ENCODE measurements at places on chromosomes 3 and 15.

DNA sequence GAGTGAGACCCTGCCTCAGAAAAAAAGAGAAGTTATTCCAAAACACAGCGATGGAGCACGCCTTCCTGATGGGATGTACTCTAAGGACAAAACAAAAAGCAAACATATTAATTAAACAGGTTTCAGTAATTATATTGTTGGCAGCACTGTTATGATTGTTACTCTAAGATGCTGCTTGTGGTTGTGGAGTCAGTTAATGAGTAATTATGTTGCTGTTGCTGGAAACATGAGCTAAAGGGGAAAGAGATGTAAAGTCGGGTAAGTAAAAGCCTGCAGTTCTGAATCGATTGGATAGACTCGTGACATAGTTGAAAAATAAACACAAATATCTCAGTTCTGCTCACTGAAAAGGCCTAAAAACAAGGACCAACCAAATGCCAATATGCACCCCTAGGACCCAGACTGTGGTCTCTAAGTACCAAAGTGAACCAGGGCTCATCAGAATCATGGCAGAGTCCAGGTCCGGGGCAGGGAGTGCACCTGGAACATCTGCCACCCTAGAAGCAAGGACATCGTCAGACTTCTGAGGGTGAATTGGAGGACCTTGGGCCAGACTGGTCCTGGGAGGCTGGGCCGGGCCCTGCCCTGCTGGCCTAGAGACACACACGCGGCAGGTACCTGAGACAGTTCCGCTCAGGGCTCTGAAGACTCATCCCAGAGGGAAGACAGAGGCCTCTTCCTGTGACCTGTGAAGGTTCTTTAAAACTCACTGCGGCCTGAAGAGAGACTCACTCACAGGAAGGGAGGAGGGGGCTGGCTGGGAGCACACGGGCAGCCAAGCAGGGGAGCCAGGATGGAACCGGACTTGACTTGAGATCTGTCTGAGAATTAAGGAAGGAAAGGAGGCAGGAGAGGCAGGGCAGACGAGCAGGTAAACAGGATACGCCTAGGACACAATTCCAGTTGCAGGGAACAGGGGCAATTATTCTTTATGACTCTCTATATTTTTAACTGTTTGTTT is 140.5 kb downstream of the LRRK1 start:
- no peak for DNase-seq

GRCh38 chr15:86865920-86866319 is 786.2 kb downstream of the AGBL1 start:
- DNase-seq: no peak

GRCh38 chr15:70573121-70573850 is 190.1 kb downstream of the UACA start:
- no peak for DNase-seq

GRCh38 chr15:68578980-68579935 is at the start of gene CORO2B:
TSS of gene CORO2B (plus strand) at chr15:68578993. CDS start at chr15:68579263, 270 bp downstream.
- no peak for DNase-seq

DNA sequence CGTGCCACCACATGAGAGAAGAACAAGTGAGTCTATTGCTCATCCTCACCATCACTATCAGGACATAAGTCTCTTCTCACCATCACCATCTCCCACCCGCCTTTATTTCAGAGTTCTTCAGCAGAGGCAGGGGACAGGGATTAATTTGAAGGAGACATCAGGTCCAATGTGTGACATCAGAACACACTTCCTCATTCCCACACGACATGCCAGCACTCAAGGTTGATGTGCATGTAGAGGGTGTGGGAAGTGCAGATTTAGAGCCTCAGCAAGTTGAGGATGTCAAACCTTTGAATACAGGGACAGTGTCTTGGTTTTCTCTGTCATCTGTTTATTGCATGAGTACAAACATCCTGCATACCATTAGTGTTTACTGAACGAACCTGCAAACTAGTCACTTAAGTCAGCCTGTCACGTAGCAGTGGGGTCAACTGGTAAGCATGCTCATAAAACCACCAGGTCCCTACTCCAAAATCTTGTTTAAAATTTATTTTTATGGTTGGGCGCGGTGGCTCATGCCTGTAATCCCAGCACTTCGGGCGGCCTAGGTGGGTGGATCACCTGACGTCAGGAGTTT is 104.4 kb downstream of the MYLK start:
- DNase-seq: no peak

DNA sequence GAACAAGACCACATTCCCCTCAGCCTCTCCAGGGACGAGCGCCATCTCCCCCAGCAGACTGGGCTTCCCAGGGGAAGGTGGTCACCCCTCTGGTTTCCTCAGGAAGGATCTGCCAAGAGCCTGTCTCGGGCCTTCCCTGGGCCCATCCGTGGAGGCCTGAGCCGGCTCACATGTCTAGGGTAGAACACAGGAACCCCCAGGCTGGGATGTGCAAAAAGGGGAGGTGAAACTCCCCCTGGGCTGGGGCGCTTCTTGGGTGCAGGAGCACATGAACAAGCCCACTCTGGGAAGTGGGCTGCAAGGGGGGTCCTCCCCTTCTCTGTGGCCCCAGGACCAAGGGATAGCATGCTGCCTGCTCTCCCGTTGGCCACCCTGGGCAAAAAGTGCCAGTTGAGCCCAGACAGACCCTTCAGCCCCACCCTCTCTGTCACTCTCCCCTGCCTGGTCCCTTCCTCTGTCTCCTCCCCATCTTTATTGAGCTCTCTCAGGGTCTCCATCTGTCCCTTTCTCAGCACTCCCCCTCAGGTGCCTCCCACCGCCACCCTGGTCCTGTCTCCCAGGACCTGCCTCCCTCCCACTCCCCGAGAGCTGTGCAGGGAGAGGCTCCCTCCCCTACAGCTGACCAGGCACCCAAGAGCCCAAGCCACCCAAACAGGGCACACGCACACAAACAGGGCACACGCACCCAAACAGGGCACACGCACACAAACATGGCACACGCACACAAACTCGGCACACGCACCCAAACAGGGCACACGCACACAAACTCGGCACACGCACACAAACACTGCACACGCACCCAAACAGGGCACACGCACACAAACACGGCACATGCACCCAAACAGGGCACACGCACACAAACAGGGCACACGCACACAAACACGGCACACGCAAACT is 864 bp downstream of the SEMA3G start:
- DNase-seq: no peak

DNA sequence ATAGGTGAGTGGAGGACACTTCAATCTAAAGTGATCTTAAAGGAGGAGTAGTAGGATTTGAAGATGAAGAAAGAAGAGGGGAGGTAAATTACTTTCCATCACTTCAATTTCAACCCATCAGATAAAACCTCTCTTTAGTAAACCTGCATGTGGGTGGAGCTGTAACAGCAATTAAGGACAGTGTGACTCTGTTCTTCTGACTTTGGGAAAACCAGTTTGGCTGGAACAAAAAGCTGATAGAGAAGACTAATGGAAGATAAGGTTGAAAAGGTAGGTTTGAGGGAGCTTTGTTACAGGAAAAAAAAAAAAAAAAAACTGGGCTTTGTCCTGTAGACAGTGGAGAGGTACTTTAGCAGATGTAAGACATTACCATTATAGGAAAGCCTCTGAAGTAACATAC is 4.5 kb upstream of the GSK3B start:
- no peak for DNase-seq

DNA sequence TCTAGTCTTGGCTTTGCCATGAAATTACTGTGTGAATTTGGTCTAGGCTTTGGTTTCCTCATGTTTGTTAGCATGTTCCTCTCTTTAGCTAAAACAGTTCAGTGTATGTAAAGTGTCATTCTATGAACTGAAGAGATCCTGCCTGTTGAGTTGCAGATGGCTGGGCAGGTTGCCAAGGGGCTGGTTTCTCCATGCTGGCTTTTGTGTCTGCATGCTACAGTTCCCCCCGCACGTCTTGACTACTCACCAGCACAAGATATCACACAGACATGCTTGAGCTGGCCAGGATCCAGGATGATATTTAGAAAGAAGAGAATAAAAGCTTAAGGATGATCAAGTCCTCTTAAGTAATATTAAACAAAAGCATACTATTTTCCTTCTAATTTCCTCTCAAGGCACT is 90.2 kb downstream of the CERS3 start:
- DNase-seq: peak; percentile 1

- DNase-seq: no peak
These were observed 808 bp downstream of the ARRDC4 start for GRCh38 chr15:97961067-97961954.

DNA sequence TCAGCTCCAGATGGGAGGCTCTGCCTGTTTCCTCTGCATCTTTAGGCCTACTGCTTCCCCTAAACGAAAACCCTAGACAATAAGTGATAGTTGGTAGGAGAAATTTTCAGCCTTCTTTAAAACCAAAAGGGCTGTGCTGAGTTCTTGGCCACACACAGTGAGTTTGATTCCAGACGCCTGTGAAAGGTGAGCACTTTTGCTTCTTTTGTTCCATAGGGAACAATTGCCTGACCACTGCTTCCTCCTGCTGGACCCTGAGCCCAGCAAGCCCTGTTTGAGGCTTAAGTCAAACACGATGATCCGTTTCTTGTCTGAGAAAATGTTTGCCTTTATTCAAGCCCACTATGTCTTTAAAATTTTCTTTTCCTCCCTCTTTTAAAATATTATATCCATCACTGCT is 493.9 kb downstream of the ZIC1 start:
- DNase-seq: no peak

- no peak for DNase-seq
These were observed 374.3 kb downstream of the TIGIT start for GRCh38 chr3:114668099-114668498.

GRCh38 chr3:53491276-53491675 is 3.1 kb upstream of the CACNA1D start:
- no peak for DNase-seq

DNA sequence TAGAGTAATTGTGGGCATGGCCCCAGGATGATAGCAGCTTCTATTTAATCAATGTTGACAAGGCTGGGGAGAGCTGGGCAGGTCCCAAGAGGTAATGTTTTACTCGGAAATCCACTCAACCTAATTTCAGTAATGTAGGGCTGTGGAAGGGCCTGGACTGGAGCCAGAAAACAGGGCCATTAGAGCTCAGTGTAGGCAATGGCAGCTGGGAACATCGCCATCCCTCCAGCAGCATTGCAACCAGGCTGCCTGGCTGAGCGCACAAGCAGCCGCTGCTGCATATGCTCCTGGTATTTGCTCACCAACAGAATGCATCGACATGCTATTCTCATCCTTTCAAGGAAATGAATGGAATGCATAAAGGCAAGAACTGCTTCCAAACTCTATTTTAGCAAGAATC is 90.0 kb downstream of the GAP43 start:
- DNase-seq: no peak

GRCh38 chr3:16151109-16151508 is 23.4 kb upstream of the GALNT15 start:
- no peak for DNase-seq

DNA sequence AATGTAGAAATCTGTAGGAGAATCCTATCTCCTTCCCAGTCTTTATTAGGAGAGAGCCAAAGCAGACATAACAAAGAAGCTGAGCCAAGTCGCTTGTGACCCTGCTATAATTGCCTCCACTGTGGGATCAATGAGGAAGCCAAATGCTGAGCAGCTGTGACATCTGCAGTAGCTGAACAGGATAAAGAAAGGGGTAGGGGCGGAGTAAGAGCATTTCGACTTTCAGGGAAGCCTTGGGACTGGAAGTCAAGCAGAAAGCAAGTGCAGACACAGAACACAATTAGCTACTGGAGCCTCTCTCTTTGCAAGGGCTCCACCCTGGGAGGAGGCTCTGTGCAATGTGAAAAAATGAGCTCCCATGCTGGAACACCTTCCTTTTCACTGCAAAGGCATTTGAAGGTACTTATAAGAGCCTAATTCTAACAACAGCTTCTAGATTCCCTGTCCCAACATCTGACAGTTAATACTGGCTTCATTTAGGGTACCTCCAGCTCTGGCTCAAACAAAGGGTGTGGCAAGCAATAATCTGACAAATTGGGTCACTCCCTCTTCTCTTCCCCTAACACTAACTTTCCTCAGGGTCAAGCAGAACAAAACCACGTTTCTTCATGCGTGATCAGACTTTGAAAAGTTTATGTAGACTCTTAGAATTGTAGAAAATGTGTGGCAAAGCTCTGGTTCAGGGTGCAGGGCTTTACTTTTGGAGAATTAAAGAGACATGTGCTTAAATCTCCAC is 166.4 kb downstream of the CADPS start:
- DNase-seq: no peak

DNA sequence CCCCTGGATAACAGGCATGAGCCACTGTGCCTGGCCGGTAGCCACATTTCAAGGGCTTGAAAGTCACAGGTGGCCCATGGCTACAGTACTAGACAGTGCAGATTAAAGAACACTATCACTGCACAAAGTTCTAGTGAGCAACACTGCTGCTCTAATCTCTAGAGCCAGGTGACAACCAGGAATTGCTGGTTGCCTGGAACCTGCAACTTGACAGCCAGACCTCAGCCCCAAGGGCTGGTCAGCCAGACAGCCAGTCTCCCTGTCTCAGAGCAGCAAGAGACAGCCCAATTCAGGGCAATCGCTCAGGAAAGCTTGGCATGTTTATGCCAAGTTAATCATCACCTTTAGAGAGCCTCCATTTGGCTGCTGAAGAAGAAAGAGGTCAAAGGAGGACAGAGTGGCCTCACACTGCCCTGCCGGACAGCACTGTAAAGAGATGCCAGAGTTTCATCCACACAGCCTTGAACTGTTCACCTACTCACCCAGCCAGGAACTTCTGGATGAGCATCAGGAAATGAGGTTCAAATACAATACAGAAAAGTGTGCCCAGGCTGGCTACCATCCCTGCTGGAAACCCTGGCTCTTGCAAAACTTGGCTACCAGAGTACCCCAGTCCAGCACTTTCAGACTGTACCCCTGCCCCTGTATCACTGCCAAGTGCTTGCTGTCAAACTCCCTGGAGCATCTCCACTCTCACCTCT is 6.0 kb downstream of the CCDC12 start:
- no peak for DNase-seq

GRCh38 chr15:92822216-92823144 is 77.6 kb upstream of the CHD2 start:
- no peak for DNase-seq

DNA sequence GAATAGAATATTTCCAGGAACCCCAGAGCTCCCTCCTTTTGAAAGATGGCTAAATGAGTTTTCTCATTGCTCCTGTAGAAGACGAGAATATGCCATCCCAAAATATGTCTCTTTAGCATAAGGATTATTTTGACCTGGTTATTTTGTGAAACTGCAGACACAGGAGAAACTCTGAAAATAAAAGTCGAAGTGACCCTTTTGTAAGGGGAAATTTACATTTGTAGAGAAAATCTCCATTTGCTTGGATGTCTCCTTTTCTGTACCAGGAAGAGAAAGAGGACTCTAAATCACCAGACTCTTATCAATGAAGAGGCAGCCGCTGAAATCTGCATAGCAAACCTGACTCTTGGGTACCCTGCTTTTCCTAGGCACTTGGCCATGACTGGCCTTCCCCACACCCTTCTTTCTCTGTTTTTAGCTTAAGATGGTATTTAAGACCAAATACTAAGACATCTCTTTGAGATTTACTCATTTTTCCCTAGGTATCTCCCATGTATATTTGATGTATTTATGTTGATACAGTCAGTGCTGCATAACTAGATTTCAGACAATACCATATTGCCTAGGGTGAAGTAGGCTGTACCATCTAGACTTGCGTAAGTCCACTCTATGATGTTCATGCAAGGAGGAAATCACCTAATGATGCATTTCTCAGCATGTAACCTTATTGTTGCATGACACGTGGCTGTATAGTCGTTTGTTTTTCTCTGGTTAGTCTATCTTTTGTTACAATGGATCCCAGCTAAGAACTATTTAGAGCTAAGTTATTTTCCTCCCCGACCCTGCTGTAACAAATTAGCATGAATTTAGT is 98.2 kb upstream of the UBE3A start:
- no peak for DNase-seq

GRCh38 chr3:35383216-35383615 is 256.1 kb upstream of the ARPP21 start:
- no peak for DNase-seq

GRCh38 chr3:160218136-160218535 is 7.1 kb upstream of the C3orf80 start:
- DNase-seq: no peak
